ENCODE measurements at places on chromosomes 5 and 9.

DNA sequence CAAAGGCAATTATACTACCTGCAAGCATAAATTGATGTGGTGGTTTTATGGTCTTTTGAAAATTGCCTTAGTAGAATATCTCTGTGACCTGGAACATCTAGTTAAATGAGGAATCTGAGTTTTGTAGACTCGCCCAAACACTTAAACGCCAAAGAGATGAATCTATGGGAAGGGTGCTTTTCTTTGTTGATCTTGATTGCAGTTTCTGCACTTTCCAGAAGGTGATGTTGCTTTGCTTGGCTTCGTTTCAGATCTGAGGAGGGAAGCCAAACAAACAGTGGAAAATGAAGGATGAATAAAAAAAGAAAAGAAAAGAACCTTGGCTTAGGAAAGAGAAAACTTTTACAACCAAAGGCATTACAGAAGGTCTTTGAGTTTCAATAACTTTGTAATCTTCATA is 1021.2 kb downstream of the NR2F1-AS1 start:
- DNase-seq: no peak

- no peak for DNase-seq
These were observed 155.4 kb downstream of the DTWD2 start for GRCh38 chr5:118832974-118833373.

GRCh38 chr9:124098141-124098905 is 86.8 kb downstream of the LHX2 start:
- DNase-seq: no peak

- DNase-seq: no peak
These were observed 56.6 kb downstream of the RGS3 start for GRCh38 chr9:113520109-113520642.

- no peak for DNase-seq
These were observed 369.6 kb upstream of the WWC1 start for GRCh38 chr5:167921796-167922195.

DNA sequence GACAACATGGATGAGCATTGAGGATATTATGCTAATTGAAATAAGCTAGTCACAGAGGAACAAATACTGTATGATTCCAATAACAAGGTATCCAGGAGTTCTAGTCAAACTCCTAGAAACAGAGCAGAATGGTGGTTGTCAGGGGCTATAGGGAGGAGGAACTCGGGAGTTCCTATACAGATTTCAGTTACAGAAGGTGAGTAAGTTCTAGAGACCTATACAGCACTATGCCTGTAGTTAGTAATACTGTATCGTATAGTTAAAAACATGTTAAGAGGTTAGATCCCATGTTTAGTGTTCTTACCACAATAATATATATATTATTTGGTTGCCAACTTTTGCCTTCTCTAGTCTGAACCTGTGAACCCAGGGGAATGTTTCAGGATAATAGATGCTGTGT is 7.9 kb upstream of the OXCT1 start:
- DNase-seq: no peak

DNA sequence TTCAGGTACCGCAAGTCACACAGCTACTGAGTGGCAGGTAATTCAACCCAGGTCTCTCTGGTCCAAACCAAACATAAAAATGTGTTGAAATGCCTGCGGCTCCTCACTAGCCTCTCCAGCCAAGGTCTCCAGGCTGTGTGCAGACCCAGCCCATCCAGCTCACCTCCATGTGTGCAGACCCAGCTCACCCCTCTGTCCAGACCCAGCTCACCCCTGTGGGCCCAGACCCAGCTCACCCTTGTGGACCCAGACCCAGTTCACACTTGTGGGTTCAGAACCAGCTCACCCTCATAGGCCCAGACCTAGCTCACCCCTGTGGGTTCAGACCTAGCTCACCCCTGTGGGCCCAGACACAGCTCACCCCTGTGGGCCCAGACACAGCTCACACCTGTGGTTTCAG is 188.0 kb upstream of the ADCY2 start:
- DNase-seq: no peak

DNA sequence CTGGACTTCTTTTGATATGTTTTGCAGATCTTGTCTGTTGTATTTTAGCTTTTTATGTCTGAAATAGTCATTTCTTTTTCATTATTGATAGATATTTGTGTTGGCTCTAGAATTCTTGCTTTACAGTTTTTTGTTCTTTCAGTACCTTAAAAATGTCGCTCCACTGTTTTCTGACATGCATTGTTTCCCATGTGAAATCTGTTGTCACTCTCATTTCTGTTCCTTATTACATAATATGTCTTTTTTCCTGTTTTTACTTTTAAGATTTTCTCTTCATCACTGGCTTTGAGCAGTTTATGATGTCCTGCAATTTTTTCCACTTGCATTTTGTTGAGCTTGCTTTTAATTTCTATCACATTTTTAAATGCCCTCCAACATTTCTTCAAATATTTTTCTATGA is 270.4 kb upstream of the TARS1 start:
- no peak for DNase-seq

DNA sequence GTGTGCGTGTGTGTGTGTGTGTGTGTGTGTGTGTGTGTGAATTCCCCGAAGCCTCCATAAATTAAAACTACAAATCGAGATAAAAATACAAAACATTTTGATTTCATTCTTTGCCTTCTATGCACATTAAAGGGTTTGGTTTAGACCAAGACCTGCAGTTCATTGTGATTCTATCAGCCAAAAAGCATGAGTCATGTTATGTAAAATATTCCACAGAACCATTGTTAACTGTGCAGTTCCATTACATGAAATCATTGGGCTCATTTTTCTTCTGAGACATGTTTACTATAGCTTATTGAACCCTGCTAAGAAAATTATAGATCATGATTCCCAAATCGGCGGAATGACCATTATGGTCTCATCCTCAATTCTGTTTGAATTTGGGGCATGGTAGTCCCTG is 11.7 kb downstream of the CAVIN4 start:
- no peak for DNase-seq

DNA sequence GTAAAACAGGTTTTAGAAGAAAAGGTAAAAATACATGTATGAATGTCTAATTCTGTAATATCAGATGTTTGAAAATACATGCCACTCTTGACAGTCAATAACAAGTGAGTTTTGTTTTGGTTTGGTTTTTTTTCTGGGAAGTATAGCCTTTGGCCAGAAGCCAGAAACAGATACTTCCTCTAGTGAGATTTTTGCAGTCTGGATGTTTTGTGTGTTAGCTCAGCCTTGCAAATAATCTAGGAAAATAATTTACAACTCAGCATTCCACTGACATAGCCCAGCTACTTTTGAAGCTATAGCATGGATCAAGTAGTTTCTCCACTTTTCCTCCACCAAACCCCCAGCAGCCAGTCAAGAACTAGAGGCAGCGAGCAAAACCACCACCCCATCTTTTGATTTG is 56.7 kb downstream of the SLC1A1 start:
- no peak for DNase-seq

- DNase-seq: no peak
These were observed 129.7 kb upstream of the SLIT3 start for GRCh38 chr5:169430671-169431070.

DNA sequence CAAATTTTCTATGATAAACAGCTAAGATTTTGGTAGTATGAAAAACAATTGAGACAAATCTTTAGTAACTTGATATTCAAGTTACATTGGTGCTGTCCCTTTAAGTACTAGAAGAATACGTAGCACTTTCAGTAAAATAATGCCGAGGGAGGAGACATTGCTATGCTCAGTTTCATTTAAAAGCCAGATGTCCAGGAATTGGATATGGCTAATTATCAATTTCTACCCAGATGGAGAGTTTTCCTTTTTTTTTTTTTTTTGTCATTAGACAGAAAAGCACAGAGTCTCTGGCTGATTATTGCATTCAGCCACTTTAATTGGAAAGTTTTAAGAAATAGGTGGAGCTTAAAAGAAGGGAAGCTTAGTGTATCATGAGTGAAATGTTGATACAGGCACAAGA is 40.4 kb upstream of the APC start:
- no peak for DNase-seq

GRCh38 chr5:42301349-42301748 is 121.9 kb upstream of the GHR start:
- DNase-seq: no peak

DNA sequence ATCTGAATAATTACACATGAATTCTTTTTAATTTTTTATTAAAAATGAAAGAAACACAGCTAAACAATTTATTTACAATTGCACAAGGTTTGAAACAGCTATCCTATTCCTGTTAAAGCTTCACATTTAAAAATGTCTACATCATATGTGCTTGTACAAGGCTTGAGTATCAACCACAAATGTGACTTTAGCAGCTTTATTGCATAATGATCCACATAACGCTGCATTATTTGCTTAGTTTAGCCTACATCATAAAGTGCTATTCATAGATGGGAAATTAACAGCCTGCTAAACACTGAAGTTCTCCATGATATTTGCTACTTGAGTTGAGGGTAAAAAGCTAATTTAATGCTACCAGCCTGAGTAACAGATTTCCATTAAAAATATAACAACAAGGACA is 45.0 kb downstream of the TRIM36 start:
- no peak for DNase-seq

DNA sequence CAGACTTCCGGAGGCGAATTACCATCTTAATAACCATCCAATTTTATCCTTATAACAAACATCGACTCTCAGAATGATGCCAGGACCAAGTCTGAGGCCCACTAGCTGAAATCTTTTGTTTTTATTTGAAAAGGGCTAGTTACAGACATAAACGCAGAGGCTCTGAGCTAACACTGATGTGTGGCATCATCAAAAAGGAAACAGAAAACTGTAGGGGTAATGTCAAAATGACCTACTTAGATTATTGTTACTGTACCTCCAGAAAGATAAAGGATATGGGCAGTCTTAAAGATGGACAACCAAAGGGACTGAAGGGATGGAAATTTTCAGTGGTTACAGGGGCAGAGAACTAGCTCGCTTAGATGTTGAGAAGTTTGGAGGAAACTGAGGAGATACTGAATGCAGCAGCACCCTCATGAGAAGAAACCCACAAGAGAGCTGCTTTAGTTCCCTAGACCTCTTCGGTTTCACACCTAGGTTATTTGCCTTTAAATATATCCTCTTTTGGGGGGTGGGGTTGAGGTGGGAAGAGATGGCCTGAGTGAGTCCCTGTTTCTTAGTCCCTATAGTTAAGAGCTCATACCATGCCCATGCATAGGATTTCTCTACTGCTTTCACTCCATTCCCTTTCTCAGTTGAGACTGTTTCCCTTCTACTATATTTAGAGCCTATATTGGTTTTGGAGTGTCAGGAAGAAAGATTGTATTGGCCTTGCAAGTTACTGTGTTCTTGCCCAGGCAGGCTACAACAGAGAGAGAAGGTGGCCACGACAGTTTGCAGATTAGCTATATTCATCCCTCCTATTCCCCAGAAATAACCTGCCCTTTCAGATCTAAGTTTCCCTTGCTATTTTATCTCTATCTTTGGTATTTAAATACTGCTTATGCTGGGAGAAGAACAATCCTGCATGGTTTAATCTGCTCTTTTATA is 320.4 kb upstream of the EFNA5 start:
- no peak for DNase-seq

Data from COLO829 (cell line).